HepG2 (cell line): ENCODE measurements at places on chromosomes 6 and 20.

GRCh38 chr20:31739550-31739977, 474 bp downstream of the TPX2 start:
- no peak for DNase-seq

DNA sequence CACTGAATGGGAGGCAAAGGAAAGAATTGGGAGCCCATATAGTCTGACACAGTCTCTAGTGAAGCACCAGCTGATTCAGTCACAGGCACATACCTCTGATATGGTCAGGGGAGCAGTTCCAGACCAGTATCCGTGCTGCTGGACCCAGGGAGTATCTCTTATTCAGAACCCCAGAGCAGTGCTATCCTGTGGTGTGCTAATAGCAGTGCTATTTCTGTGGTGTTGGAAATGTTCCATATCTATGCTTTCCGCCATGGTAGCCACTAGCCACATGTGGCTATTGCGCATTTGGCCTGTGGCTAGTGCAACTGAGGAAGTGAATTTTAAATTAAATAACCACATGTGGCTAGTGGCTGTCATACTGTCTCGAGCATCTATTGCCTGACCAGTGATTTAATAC, 11.0 kb downstream of the SCUBE3 start:
- DNase-seq: no peak

DNA sequence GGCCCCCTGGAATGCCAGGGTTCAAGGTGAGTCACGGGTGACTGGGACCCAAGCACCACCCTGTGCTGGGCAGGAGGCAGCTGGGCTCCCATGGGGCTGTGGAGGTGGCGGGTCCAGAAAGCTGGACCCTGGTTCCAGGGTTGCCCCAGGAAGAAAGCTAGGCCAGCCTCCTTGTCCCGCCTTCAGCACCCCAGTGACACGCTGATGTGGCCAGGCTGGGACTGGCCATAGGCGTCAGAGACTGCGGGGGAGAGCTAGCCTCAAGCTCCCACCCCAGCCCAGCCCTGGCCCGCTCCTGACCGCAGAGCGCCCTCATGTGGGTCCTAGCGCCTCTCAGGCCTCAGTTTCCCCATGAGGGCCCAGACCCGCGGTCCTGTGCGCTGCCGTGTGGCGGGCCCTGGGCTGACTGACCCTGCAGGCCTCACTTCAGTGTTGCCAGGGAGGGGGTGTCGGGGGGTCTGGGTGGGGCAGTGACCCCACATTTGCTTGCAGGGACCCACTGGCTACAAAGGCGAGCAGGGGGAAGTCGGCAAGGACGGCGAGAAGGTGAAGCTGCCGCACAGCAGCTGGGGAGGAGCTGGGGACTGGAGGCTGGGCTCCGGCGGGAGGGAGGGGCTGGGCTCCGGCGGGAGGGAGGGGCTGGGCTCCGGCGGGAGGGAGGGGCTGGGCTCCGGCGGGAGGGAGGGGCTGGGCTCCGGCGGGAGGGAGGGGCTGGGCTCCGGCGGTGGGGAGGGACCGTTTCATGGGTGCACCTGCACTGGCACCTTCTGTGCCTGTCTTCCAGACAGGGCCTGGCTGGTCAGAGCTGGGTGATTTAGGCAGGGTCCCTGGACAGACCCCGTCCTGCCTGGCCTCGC, 7.9 kb downstream of the COL9A3 start:
- DNase-seq: peak; percentile 62

- DNase-seq: no peak
Observed at GRCh38 chr6:64146094-64146493, 510.5 kb downstream of the PHF3 start.

DNA sequence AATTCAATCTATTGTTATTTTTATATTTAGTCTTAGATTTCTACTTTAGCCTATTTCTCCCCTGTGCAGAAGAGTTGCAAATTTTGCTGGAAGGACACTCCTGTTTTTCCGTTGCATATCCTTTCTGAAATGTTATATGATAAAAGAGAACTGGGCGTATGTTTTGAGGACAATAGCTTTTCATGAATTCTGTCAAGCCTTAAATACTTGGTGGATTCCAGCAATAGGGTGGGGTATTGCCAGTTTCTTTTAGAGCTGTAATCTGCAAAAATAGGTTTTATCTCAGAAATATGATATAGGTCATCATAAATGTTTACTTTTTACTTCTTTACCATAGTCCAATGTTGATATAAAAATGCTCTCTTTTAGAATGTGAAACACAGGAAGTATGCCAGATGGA, 42.0 kb downstream of the VTA1 start:
- DNase-seq: no peak

GRCh38 chr6:12572896-12573827, 143.4 kb upstream of the PHACTR1 start:
- no peak for DNase-seq

DNA sequence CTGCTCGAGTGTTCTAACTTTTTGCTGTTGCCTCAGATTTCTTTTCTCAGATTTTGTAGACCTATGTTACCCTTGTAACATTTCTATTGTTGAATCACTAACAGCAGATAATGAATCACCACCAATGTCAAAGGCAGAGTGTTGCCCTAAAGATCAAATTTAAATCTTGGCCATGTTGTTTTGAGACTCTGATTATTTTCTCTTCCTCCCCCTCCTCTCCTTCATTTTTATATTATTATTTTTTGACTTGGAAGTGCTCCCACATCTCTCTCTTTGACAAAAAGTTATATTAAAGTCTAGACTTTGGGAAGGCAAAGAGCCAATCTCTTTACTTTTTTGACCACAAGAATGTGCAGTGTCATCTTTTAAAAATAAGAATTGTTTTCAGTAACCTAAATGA, 422.7 kb downstream of the NKAIN2 start:
- DNase-seq: no peak

GRCh38 chr6:15232836-15233510, 12.9 kb upstream of the JARID2 start:
- no peak for DNase-seq

- DNase-seq: no peak
Observed at GRCh38 chr6:31634131-31634530, 13.6 kb downstream of the PRRC2A start.

DNA sequence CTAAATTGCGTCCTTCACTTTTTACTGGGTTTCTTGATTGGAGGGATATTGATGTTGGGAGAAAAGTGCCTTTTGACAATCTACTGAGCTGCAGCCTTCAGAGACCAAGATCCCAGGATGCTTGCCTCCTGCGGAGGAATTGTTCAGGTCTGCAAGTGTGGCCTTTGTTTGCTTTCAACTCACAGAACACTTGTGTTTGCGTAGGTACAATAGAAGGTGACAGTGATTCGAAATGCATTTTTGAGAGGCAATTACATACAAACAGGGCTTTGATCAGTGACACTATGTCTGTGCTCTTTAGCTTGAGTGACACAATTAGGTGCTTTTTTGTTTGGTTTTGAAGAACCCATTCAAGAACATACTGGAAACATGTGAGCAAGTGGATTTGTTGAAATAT, 600.6 kb downstream of the QKI start:
- DNase-seq: no peak
